Mammary microvascular endothelial cell (primary cell): ENCODE measurements at places on chromosomes 12 and 14. TPM values are rescaled to one million over a fixed set of nuclear protein-coding genes. Genes with fewer than 3 reads are reported as not detected.

PAWR gene
- 45.0 and 46.6 TPM in 2 replicates for total RNA-seq

TCTN2 gene
- total RNA-seq, result 7.3 and 10.0 TPM in 2 replicates

NANOG gene
- not detected in 2 replicates for total RNA-seq

ANKS1B gene
- total RNA-seq, result 0.13 TPM in 1 of 2 replicates, not detected in the other

RNU4-1 gene
- under 0.01 TPM in 2 replicates for total RNA-seq

CEP170B gene
- 19.2 and 20.8 TPM in 2 replicates for total RNA-seq

KLRC2 gene
- total RNA-seq, result not detected in 2 replicates

MYH7 gene
- not detected in 2 replicates for total RNA-seq

DEPDC4 gene
- total RNA-seq, result 0.39 TPM in 1 of 2 replicates, not detected in the other

PCK2 gene
- 7.9 and 24.3 TPM in 2 replicates for total RNA-seq

BMAL2 gene
- 29.8 and 33.0 TPM in 2 replicates for total RNA-seq

MYO1A gene
- not detected in 2 replicates for total RNA-seq

PSEN1 gene
- 25.0 and 29.5 TPM in 2 replicates for total RNA-seq

SMCO2 gene
- total RNA-seq, result 0.13 TPM in 1 of 2 replicates, not detected in the other

PRR4 gene
- 0.20 TPM in 1 of 2 replicates, not detected in the other for total RNA-seq

KLHL33 gene
- 0.34 TPM in 1 of 2 replicates, not detected in the other for total RNA-seq

CNTN1 gene
- total RNA-seq, result not detected in 2 replicates

OR4E2 gene
- not detected in 2 replicates for total RNA-seq

WDR20 gene
- total RNA-seq, result 13.9 and 15.3 TPM in 2 replicates

HOXC4 gene
- not detected in 2 replicates for total RNA-seq

FGF6 gene
- not detected in 2 replicates for total RNA-seq

ZFHX2 gene
- total RNA-seq, result under 0.01 and 0.69 TPM in 2 replicates

PGF gene
- total RNA-seq, result 92.6 and 124 TPM in 2 replicates

ADAM21 gene
- 0.07 TPM in 1 of 2 replicates, not detected in the other for total RNA-seq

SYCP3 gene
- total RNA-seq, result not detected in 2 replicates

NELL2 gene
- total RNA-seq, result not detected in 2 replicates

GZMB gene
- total RNA-seq, result not detected in 2 replicates

GRIP1 gene
- total RNA-seq, result not detected in 2 replicates

CCDC197 gene
- not detected in 2 replicates for total RNA-seq

ATP2A2 gene
- 118 and 130 TPM in 2 replicates for total RNA-seq

RAPGEF3 gene
- total RNA-seq, result 41.9 and 44.4 TPM in 2 replicates

LYZ gene
- total RNA-seq, result not detected in 2 replicates
